ENCODE measurements at places on chromosomes 7 and 10.

GRCh38 chr7:37344886-37345579 lies 103.6 kb downstream of the ELMO1 start:
- no peak for DNase-seq

GRCh38 chr7:158186406-158186805 lies 401.2 kb downstream of the PTPRN2 start:
- no peak for DNase-seq

DNA sequence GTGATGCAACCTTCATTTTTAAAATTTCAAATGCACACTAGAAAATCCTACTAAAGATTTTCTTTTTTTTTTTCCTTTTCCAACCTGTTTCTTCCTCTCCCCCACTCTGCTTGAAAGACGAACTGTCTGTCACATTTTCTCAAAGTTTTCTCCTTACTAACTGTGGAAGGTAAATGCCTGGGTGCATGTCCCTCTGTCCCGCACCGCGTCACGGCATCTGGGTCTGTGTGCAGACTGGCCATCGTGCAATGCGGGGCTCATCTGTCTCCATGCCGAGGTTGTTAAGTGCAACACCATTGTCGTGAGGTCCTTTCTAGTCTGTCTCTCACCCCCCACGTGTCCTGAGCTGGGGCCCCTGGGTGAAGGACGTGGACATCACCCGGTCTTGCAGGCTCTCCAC lies 28.4 kb downstream of the PFKFB3 start:
- DNase-seq: no peak

- DNase-seq: no peak
These were observed 41.9 kb upstream of the NXPH1 start for GRCh38 chr7:8391353-8392062.

DNA sequence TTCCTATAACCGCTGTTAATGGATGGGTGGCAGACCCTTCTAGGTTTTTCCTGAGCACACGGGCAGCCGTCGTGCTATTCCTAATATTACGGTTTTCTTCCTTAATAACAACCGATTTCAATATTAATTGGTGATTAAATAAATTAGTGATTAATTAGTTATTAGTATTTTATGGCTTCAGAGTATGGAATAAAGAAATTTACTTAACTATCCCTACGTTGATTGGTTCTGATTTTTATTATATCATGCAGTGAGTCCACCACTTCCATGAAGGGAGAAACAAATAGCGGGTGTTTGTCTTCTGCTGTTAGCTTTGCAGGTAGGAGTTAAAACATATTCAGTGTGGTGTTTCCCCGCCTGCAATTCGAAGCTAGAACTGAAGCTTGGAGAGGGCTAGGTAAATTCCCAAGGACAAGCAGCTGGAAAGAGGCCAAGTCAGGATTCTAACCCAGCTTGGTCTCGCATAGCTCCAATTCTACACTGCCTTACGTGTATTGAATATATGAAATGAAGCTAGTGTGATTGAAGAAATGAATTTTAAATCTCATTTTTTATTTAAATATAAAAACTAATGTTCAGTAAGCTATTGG lies 928 bp upstream of the CSTF2T start:
- DNase-seq: no peak

GRCh38 chr10:58531084-58531695 lies 18.5 kb downstream of the BICC1 start:
- DNase-seq: peak; percentile 36

DNA sequence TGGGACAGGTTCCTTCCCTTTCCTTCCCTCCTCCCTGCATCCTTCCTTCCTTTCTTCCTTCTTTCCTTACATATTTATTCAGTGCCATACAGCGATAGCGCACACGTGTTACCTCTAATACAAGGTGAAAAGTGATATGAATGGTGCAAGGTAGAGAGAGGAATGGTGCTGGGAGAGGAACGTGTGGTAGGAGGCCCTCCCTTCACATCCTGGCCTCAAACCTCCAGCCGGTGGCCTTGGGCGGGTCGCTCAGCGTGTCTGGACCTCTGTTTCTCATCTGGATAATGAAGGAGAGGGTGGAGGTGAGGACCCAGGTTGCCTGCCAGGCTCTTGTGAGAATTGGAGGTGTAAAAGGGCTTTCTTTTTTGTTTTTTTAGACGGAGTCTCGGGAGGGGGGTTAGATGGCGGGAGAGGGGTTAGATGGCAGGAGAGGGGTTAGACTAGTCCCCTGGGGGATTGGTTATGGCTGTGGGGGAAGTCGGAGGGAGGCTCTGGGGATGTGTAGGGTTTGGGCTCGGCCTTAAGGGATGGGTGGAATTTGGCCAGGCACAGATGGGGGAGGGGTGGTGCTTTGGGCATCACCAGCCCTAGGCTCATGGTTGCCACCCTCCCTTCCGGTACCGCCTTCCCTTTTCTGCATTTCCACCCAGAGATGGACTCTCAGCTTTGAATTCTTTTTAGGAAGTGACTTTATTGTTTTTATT lies 14.9 kb downstream of the CHST3 start:
- DNase-seq: no peak

GRCh38 chr10:121910673-121911420 lies 17.0 kb downstream of the ATE1 start:
- no peak for DNase-seq

GRCh38 chr10:85548034-85548433 lies 818.6 kb downstream of the GRID1 start:
- no peak for DNase-seq

GRCh38 chr10:129365767-129366402 lies 101.2 kb upstream of the MGMT start:
- DNase-seq: no peak

- DNase-seq: no peak
These were observed 31.6 kb upstream of the KNDC1 start for GRCh38 chr10:133128126-133129070.

DNA sequence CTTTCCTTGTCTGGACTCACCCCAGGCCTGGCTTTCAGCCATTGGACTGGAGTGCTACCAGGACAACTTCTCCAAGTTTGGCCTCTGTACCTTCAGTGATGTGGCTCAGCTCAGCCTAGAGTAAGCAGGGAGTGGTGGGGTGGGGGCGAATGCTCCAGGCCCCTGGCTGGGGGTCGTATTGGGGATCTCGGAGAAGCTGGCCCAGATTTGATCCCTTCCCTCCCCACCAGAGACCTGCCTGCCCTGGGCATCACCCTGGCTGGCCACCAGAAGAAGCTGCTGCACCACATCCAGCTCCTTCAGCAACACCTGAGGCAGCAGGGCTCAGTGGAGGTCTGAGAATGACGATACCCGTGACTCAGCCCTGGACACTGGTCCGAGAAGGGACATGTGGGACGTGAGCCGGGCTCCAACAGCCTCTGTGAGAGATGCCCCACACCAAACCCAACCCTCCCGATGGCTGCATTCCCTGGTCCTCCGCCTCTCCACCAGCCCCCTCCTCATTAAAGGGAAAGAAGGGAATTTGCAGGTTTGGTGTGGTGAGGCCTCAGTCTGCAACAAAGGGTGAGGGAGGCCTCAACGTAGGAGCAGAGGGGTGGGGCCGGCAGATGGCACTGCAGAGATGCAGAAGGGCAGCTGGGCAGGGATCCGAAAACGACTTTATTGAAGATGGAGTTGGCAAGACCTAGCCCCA lies 14.8 kb downstream of the TRPV6 start:
- no peak for DNase-seq

DNA sequence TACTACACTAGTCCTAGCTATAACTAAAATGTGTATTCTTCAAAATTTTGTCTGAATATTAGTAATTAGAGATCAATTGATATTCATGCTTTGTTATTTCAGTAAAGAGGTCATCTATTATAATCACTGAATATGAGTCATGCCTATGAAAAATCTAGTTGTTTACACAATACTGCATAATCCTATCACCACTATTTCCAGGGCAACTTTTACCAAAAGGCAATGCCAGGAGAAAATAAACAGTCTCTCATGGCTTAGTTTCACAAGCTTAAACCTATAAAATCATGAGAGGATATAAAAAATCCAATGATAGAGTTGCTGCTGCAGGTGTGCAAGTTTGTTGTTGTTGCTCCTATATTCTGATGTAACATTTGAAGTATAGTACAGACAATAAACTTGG lies 149.9 kb upstream of the COL1A2 start:
- no peak for DNase-seq

DNA sequence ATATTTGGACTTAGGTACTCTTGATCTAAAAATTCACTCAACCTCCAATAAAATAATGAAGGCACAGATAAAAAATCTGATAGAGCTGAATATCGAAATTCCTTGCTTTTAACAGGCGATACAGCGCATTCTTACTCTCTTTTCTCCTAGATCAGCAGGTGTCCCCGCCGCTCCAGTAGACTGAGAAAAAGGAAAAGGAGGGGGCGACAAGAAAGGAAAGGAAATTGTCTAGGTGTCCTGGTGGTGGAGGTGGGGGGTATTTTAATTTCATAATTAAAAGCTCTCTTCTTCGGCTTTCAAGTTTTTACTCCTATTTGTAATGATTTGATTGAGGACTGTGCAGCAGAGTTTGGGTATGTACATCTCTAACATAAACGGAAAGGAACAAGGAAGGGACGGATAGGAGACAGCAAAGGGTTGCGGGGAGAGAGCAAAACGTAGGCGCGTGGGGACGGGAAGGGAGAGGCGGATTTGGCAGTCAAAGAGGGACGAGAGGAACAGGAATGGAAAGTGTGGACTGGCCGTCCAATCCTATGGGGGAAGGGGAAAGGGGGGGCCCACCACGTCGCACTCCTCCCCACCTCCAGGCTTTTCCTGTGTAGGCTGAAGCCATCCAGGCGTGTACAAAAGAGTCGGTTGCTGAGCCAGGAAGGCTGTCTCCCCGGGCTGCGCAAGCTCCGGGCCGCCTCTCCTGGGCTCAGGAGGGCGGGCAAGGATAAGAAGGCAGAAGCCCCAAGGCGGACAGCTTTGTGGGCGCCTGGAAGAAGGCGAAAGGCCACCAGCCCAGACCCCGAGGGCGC lies 875 bp upstream of the HECTD2 start:
- no peak for DNase-seq

DNA sequence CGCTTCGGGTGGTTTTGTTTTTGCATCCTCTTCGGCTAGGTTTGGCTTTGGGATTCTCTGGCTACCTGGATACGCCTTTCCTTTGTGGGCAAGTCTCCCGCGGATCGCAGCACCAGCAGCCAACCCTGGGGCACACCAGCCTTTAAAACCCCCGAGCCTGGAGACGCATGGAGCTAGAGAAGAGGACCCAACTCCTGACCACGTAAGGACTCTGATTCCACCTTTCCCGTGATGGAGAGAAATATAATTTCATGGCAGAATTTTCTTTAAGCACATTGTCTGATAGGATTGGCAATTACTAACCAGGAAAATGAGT lies 535.4 kb upstream of the GALNT17 start:
- DNase-seq: no peak

DNA sequence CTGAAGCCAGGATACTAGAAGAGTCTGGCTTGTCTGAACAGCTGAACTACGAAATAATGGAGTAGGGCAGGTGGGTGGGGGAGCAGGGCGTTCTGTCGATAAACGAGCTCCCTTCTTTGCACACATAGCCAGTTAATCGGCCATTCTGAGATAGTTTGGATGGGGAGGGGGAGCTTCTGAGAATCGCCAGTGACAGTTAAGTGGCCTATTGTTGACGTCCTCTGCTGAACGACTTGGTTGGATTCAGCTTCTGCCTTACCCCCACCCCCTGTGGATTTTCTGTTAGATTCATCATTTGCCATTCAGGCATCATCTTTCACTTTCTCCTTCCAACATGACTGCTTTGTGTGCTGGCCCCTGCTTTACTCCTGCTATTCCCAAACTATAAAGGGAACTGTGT lies 520 bp downstream of the CPA5 start:
- DNase-seq: no peak

GRCh38 chr7:122770686-122771335 lies 68.1 kb upstream of the RNF148 start:
- DNase-seq: no peak

- no peak for DNase-seq
These were observed 140.5 kb downstream of the TWIST1 start for GRCh38 chr7:18976715-18977471.

DNA sequence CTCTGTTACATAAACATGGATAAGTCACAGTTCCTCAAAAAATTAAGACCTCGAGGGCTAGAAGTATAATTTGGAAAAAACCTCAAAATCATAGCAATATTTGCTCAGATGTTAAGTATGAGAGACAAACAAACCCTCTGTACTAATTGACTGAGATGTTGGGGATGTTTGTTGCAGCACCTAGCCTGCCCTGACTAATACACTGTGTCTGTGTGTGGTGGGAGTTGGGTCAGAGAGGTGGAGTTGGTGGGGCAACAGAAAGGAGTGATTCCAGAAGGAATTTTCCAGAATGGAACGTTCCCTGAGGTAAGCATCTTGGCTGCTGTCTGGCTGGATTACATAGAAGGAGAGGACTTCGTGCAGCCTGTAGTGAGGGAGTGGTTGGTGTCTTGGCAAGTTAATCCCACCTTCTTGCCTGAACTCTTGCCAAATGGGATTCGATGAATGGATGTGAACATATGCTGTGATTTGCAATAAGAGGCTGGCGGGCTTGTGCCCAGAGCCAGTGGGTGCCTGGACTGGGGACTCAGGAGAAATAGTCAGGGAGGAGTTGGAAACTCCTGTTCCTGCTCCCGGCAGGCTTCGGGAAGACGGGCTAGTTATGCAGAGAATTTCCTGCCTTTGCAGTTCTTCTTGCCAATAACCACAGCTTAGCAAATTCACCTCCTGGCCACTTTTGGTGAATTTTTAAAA lies 9.3 kb upstream of the FAM180A start:
- DNase-seq: no peak

DNA sequence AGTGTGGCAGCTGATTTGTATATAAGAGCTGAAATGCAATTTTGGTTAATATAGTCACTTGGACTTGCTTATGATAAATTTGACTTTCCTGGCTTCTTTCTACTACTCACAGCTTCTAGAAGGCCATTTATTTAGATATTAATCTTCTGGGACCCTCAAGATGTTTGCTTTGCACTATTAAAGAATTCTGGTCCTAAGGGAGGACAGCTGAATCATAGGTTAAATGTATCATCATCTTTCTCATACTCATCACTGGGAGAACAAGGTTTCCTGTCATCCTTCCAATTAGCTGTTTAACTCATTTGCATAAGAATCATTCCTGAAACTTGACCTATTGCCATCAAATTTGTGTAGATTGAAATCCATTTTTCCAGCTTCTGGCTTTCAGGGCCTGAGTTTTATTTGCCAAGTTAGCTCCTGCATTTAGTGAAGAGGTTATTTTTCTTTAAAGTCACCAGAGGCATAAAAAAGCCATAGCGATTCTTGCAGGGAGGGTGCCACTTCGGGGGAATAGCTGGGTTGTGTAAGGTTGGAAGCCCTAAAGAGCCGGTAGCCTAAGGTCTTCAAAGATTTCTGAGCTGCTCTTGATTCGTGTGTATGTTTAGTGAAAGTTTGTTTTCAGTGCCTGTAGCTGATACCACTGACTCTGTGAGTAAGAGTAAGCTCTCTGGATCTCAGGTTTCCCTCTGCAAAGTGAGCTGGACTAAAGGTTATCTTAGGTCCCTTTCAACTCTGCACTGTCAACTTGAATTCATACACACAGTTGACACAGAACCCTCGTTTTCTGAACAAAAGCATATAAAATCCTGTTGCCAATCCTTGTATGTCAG lies 4.3 kb downstream of the MAP3K8 start:
- no peak for DNase-seq

GRCh38 chr7:149791411-149792219 lies 18.2 kb upstream of the ZNF467 start:
- DNase-seq: no peak
